ENCODE measurements at places on chromosomes 5 and 9. TPM values are rescaled to one million over a fixed set of nuclear protein-coding genes. Genes with fewer than 3 reads are reported as not detected.

The PCDH12 gene
- 0.57 TPM for total RNA-seq

The TAL2 gene
- not detected for total RNA-seq

The NUDT2 gene
- 25.3 TPM for total RNA-seq

The ENHO gene
- total RNA-seq = 1.2 TPM

The LCN10 gene
- total RNA-seq = 0.35 TPM

The PCDHGB7 gene
- total RNA-seq = 4.0 TPM

The PCDHB2 gene
- total RNA-seq = 31.3 TPM

All from A673 (cell line).